ENCODE measurements at places on chromosomes 5 and 9. TPM values are rescaled to one million over a fixed set of nuclear protein-coding genes. Genes with fewer than 3 reads are reported as not detected.

DNA sequence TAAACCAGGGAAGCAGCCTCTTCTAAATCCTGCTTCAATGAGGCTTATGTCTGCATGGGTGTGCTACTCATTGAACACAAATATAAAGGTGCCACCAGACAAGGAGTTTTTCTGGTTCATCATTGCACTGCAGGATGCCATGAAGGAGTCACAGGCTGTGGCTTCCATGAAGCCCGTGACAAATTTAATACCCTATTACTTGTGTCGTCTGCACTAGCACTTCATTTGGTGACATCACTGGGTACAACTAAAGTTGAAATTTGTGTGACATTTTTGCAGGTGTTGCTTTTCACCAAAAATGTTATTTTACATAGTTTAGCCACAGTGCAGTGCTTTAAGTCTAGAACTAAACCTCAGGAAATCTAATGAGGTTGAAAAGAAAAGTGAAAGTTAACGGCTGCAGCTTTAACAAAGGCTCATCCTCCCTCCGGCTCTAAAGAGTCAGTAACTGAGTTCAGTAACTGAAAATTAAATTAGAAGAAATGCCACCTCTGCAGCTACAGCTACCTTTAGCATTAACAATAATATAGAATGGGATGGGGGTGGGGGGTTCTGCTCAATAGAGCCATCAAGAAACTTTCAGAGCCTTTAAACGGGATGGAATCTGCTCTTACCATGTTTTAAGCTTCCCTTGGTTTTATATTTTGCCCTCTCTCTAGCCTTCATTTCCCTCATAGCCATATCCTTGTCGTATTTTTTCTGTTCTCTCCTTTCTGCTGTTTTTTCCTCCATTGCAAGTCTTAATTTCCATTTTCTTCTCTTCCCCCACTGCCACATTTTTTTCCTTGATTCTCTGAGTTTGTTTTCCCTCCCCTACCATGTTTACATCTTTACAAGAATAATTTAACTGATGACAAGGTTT, 233.8 kb upstream of the TMEM161B start:
- DNase-seq: no peak

DNA sequence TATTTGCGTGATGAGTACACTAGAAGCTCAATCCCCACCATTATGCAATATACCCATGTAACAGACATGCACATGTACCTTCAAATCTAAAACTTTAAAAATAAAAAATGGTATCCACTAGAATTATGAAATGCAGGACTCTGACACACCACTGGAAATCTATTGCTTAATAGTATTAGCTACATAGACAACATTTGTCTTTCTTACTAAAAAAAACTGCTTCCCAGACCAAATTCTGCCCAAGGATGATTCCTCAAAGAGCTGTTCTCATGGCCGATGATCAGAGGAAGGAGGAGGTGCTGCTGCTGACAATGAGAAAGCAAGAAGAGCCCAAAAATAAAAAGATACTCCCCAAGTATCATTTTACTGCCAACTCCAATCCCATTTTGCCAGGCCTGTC, 67.2 kb downstream of the TTC39B start:
- no peak for DNase-seq

DNA sequence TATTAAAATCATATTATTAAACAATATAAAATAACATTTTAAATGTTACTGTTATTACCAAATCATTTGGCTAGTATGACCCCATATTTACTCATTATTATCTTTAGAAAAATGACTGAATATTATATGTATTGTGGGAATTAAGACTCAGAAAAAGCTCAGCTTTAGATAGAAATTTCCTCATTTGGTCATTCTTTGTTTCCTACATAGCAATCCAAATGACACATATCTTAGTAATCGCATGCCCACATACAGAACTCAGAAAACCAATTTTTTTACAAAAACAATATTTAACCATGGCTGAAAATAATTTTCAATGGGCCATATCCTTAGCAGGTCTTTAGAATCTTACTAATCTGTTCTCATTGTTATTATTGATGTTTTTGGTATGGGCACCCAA, 53.8 kb upstream of the TSLP start:
- DNase-seq: no peak

- DNase-seq: no peak
These were observed 60.9 kb downstream of the IL31RA start for GRCh38 chr5:55911784-55912653.

- DNase-seq: no peak
These were observed 368.3 kb downstream of the EFNA5 start for GRCh38 chr5:107302441-107302840.

DNA sequence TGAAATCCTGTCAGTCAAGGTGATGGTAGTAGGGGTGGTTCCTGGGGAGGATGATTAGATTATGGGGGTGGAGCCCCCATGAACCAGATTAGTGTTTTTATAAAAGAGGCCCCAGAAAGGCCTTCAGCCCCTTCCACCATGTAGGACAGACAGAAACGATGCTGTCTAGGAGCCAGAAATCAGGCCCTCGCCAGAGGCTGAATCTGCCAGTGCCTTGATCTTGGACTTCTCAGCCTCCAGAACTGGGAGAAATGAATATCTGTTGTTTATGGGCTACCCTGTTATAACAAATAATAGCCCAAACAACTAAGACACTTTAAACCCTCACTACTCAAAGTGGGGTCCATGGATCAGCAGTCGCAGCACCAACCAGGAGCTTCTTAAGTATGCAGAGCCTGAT, 20.2 kb upstream of the FOXB2 start:
- DNase-seq: no peak

DNA sequence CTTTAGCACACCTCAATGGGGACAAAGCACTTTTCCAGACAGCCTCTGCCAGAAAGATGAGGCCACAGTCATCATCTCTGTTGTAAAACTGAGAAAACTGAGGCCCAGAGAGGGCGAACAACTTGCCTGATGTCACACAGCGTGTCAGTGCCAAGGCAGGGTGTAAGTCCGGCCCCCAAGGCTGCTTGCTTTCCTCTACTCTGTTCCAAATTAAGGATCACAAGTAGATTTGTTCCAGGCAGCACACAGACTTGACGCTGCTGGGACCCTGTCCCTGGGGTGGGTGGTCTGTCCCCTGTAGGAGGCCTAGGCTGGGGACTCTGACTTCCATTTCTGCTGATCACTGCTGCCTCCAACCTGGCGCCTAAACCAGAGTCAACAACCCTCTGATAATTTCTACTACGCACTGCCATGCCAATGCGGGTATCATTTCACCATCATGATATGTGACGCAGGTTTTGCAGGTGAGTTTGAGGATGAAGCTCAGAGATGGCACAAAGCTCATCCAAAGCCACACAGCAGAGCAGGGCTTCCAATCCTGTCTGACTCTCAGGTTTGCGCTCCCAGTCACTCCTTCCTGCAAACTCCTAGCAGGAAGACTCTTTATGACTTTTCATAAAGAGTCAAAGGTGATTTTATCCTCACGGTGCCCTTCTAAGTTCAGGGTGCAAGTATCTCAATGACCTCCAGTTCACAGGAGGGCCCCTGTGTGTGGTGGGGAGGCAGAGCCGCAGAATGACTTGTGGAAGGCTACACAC, 13.5 kb upstream of the RALGDS start:
- DNase-seq: no peak

- peak; percentile 74 for DNase-seq
These were observed 106.3 kb downstream of the ROR2 start for GRCh38 chr9:91843623-91844148.

DNA sequence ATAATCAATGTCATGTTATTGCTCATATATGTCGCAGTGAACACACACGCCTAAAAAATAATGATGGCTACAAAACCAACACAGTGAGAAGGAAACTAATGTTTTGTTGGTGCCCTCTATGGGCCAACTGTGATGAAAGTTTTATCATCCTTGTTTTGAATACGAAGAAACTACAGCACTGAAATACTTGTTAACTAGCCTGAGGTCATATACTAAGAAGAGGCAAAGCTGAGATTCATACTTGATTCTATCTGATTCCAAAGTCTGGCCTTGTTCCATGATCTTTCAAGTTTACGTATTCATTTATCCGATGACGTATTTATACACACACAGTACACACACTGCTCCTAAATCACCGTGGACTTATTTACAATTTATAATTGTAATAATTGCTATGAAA, 16.1 kb upstream of the DRD1 start:
- DNase-seq: no peak

- no peak for DNase-seq
These were observed 73.4 kb upstream of the PPARGC1B start for GRCh38 chr5:149656576-149657182.

DNA sequence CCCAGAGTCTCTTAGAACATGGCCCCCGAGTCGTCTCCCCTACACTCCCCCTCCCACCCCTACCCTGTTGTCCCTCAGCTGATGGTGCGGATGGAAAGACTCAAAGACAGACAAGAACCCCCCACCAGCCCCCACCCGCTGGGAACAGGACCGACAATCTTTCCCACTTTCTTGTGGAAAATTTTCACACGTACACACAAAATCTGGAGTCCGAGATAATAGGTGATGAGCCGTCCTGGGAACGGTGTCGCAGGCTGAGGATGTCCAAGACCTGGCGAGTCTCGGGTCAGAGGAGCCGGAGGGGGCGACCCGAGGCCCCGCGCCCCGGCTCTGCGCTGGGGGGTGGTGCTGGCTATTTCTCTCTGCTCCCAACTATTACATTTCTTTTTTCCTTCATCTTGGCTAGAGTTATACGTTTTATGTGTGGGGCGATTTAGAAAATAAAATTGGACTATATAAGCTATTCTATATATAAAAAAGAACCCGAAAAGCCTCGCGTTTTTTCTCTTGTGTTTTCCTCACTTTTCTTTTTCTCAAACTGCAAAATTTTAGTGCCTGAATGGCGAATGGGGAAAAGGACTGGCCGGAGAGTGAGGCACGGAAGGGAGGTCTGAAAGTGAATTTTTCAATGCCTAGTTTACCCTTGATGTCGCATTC, 188.8 kb downstream of the MEF2C start:
- no peak for DNase-seq

- DNase-seq: no peak
These were observed 42.5 kb upstream of the GLRX start for GRCh38 chr5:95864944-95865504.

- DNase-seq: no peak
These were observed 108.5 kb downstream of the MVB12B start for GRCh38 chr9:126435105-126435504.

DNA sequence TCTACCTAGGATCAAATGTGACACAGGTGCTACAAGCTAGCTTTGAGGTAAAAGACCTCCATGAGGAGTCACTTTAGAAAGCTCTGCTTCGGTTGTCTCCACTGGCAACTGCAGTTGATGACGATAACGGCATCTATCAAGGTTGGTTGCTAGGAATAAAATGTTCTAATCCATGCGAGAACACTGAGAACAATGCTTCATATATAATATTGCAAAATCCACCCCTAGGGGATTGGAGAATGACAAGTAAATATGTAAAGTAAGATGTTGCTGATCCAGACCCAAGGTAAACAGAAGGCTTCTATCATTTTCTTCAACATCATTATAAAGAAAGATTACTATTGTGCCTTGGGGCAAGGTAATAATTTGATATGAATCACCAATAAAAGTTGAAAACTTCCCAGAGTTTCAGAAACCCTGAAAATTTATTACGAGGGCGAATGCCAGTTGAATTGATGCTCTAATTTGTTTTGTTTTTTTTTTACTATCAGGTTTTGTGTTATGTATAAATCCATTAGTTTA, 1003.4 kb downstream of the CDH18 start:
- no peak for DNase-seq

GRCh38 chr5:139903795-139904565, 108.4 kb downstream of the PSD2 start:
- DNase-seq: no peak

- DNase-seq: peak; percentile 62
These were observed 14.9 kb upstream of the CERCAM start for GRCh38 chr9:128405780-128406171.

DNA sequence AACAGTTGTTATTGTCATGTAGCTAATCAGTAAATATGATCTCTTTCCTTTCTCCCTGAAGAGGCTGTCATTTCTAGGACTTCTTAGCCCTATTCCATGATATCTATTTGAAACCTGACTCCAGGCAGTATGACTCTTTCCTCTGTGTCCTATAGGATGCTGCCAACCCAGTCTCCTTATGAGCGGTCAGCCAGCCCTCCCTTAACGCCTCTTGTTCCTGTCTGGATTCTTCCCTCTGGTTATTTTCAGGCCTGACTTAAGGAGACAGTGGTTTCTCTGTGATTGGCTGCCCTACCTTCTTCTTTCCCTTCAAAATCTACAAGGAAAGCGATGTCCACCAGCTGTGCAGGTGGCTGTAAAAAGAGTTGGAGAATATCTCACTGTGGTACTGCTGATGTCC, 19.4 kb upstream of the C5orf63 start:
- no peak for DNase-seq

DNA sequence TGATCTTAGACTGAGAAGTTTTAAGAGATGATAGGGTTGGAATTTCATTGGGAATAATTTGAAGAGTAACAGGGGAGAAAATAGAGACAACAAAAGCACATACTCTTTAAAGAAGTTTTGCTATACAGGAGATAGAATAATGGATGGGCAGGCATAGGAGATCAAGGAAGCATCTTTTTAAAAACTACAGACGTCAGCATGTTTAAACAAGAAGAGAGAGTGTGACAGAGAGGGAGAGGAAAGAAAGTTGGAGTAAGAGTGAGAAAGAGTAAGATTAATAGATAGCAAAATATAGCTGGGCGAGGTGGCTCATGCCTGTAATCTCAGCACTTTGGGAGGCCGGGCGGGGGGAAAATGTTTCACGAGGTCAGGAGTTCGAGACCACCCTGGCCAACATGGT, 5.3 kb upstream of the LVRN start:
- DNase-seq: no peak

- no peak for DNase-seq
These were observed 31.1 kb downstream of the SEMA6A start for GRCh38 chr5:116543501-116543900.

- no peak for DNase-seq
These were observed 354.8 kb downstream of the TMEM232 start for GRCh38 chr5:110371725-110372041.

DNA sequence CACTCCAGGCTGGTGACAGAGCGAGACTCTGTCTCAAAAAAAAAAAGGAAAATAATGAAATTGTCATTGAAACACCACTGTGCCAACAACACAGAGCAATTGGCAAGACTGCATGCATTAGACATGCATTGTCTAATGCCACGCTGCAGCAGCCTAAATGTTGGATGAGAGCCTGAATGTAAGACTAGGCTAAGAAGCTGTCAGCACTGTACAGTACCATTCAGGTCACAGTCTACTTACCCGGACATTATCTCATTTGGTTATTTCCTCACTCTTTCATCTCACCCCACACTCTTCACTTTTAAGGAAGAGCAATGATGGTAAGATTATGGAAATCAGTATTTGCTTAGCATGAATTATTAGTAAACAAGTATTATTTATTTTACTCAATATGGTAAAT, 31.3 kb upstream of the PPP2CA start:
- DNase-seq: no peak

The SUSD3 gene
- total RNA-seq: 1.5 TPM

The TMEM250 gene
- total RNA-seq: 53.7 TPM

The SLC34A1 gene
- 0.12 TPM for total RNA-seq
